Stimulated activated CD4-positive, alpha-beta T cell treated with anti-CD3 and anti-CD28 coated beads, TNF-alpha, amount 100 ng/mL, for 4 hours (primary cell): ENCODE measurements at places on chromosomes 1 and 21.

DNA sequence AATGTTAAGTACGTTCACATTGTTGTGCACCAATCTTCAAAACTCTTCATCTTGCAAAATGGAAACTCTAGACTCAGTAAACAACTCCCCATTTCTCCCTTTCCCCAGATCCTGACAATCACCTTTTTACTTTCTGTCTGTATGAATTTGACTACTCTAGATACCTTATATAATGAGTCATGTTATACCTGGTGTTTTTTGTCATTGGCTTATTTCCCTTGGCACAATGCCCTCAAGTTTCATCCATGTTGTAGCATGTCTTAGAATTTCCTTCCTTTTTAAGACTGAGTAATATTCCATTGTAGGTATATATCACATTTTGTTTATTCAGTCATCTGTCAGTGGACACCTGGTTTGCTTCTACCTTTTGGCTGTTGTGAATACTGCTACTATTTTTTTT, 399.5 kb downstream of the LMO4 start:
- DNase-seq: no peak

DNA sequence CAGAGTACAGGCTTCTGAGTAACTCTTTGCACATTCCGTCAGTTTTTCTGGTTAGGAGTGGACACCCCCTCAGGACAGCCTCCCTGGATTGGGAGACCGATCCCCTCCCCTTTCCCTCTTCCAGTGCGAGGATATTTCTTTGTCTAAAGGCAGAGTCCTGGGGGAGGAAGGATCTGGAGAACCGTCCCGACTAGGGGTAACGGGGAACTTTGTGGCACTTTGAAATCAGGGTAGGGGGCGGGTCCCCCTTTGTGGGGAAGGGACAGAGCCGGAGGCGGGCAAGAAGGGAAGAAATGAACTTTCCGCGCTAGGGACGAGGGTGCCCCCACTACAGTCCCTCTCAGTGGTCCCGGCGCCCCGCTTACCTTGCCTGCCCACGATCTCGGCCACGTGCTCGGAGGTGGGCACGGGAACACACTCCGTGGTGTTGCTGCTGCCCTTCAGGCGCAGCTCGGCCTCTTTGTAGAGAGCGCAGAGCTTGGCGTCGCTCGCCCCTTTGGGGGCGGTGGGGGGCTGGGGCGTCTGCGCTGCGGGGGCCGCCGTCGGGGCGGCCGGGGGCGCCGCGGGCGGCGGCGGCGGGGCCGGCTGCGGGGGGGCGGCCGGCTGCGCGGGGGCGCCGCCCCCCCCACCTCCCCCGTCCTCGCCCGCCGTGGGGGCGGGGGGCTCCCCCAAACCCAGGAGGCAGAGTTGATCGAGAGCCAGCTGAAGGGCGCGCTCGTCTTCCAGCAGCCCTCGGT, 917 bp downstream of the MEX3A start:
- no peak for DNase-seq

DNA sequence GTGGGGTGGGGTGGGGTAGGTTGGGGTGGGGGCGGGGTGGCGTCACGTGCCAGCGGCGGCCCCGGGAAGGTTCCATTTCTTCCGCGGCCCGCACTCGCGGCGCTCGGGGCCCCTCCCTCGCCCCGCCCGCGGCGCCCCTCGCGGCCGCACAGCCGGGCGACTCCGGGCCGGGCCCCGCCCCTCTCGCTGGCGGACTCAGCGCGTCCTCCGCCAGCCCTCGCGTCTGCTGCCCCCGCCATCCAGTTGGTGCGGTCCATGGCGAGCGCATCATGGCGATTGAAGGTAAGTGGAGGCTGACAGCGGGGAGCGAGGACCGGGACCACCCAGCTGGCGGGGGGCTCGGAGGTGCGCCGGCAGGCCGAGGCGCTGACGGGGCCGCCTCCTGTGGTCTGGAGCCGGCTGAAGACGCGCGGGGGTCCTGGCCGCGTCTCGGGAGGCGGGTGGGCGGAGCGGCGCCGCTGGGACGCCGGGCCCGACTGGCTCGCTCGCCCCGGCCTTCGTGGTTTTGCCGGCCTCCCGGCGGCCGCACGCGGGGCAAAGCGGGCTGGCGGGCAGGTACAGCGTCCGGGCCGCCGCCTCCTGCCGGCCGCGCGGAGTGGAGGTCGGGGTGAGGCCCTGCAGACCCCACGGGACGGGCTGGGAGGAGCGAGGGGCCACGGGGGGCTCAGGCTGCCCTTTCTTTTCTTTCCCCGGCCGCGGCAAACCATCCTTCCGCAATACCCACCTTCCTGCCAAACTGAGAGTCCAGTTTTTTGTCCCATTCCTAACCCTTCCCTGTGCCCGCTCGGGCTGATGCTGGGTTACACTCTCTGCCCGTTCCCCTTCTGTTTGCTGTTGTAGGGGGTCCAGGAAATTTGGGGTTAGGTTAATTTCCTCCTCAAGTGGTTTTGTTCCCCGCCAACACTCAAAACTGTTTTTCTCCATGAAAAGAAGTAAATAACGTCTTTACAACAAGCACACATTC, at the start of gene SYT14:
SYT14 (plus strand) TSS at position 222 of the 964 bp plus-strand sequence; CDS start at position 270, 48 bp downstream.
- no peak for DNase-seq

DNA sequence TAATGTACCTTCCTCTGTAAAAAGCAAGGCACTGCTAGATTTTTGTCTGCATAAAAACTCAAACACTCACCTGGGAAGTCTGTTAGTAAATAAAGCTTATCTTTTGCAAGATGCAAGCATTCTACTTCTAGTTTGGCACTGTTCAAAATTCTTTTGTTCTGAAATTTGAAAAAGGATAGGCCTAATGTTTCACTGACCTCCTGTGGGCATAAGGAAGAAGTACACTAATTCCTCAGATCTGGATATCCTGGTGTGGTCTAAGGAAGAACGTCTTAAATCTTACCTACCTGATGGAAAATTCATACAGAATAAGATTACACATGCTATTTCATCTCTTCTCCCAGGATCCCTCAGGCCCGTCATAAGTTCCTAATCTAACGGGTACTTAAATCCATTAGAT, 93.5 kb upstream of the CAMK1G start:
- DNase-seq: no peak

DNA sequence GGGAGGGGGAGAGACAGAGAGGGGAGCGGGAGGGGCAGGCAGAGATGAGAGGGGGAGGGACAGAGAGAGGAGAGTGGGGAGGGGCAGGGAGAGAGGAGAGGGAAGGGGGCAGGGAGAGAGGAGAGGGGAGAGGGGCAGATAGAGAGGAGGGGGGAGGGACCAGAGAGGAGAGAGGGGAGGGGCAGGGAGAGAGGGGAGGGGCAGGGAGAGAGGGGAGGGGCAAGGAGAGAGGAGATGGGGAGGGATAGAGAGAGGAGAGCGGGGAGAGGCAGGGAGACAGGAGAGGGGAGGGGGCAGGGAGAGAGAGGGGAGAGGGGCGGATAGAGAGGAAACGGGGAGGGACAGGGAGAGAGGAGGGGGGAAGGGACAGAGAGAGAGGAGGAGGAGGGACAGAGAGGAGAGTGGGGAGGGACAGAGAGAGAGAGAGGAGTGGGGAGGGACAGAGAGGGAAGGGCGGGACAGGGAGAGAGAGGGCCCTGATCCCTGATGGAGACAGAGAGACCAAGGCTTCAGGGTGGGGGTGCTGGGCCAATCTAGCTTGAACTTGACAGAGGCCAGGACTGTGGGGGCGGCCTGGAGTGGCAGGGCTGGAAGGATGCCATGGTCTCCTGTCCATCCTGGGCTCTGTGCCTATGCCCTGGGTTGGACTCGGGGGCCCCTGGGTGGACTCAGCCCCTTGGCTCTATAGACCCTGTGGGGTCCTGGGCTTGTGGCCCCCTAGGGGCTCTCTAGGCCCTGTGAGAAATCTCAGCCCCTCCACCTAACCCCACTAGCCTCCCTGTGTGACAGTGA, 43.6 kb downstream of the DMRTB1 start:
- DNase-seq: no peak

DNA sequence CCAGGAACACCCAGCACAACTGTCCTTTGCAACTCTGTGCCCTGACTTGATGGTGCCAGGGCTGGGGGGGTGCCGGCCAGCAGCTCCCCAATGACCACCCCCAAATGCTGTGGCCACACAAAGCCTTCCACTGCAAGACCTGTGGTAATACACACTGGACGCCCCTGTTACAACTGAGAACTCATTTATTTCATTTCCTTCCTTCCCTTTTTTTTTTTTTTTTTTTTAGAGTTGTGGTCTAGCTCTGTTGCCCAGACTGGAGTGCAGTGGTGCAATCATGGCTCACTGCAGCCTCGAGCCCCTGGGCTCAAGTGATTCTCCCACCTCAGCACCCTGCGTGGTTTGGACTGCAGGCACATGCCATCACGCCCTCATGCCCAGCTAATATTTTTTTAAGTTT, 25.2 kb downstream of the TP73 start:
- DNase-seq: no peak

DNA sequence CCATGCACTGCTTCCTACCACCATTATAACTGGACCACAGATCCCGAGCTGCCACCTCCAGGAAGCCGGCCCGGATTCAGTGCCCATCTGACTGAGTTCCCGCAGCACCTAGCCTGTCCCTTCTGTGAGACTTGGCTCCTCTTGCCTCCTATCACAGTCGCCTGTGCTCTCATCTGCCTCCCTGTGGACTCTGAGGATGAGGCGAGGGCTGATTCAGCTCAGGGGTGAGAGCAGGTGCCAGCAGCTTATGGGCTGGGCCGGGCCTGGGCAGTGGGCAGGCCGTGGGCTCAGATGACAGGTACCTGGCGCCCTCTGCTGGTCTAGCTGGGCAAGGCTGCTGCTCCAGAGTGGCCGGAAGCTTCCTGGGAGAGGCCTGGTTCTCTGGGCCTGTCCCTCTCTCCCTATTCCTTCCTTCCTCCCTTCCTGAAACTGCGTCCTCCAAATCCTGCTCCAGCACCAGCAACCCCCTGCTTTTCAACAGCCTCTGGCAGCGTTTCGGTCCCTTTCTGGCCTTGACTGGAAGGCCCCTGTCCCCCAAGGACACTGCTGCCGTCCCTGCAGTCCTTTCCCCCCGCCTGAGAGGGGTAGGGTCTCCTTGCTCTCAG, 17.3 kb upstream of the PCSK9 start:
- peak; percentile 17 for DNase-seq

DNA sequence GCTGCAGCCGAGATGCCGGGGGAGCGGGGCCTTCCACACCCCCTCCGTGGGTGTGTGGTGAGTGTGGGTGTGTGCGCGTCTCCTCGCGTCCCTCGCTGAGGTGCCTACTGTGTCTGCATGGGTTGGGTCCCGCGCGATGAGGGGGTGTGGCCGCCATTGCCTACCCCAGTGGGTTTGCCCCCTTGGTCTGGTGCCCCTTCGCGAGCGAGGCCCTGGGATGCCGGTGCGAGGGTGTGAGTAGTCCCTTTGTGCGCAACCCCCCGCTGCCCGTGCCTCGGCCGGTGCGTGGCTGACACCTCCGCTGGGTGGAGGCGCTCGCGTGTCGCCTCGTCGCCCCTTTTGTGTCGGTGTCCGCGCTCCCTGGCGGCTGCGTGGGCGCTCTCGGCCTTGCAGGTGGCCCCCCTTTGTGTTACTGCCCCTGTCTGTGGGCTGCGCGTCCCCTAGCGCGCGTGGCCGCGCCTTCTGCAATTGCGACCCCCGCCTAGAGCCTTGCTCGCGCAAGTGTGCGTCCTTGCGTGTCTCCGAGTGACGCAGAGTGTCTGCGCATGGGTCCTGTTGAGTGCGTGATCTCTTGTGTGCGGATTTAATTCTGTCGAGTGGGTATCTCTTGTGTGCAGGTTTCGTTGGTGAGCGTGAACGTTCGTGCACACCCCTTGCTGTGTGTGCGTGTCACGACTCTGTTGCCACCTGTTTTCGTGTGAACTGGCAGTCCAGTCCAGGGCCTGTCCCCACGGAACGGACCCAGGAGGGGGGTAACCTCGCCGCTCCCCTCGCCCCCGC, 553 bp downstream of the TTC3 start:
- no peak for DNase-seq

DNA sequence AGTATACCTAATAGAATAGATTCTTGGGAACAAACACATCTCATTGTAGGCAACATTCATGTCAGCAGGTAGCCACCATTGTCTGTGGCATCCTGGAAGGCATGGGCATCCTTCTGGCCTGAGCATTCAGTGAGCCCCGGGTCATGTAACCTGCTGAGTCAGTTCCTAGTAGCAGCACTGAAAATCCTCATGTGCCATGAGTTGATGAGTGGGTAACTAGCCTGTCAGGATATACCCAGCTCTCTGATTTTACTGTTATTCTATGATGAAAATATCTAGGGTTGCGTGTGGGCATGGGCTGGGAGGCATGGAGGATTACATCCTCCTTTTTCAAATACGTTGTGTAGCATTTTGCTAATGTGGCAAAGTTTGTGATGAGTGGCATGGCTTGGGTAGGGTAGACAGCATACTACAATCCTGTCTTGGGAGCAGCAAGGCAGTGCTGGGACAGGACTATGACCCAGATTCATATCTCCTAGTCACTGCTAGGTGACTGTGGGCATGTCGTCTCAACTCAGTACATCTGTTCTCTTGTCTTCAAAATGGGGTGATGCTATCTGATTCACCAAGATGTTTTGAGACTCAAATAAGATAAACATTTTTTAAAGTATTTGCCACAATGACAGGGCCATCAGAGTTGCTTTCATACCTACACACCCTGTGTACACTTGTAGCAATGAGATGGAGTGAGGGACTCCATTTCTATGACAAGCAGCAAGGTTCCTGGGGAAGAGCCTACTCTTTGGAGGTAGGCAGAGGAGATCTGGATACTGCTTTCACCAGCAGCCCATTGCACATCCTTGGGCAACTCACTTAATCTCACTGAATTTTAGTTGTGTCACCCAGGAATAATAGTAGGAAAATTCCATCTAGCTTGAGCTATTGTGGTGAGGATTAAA, 62.5 kb downstream of the CD58 start:
- no peak for DNase-seq

GRCh38 chr1:234725177-234726132, 115.5 kb upstream of the IRF2BP2 start:
- DNase-seq: no peak

DNA sequence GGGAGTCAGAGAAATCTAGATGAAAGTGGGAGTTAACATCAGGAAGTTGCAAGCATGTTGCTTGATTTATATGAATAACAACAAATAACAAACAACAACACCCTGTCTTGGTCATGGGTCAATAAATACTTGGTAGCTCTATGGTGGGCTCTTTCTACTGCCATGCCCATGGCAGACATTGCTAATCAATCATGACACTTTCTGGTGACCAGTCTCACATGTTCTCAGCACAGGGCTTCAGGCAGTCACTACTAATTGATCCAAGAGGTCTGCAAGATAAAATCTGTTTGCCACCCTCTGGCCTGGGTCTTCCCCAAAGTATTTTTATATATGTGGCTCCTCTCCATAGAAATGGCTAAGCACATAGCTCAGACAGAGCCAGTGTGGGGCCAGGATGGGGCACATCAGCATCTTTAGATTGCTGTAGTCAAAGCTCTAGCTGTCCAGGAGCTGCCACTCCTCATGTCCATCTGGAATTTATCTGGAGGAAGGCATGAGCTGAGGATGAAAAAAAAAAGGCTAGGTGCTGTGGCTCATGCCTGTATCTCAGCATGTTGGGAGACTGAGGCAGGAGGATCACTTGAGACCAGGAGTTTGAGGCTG, 51.2 kb downstream of the STUM start:
- DNase-seq: no peak

GRCh38 chr1:17579951-17580939, 40.7 kb downstream of the ARHGEF10L start:
- DNase-seq: no peak

DNA sequence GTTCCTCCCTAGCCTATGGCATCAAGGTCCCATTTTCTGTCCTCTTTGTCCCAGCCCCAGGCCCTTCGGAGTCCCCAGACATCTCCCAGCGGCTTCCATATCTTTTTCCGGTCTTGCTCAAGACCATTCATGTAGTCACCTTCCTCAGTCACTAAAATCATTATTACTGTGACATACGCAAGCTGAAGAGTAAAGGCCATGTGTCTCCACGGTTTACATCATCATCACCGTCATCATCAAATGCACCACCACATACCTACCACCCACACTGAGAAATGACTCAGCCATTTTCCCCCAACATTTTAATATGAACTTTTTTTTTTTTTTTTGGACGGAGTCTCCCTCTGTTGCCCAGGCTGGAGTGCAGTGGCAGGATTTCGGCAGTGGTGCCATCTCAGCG, 43.4 kb downstream of the FHAD1 start:
- no peak for DNase-seq
